ENCODE measurements at places on chromosomes 1 and 21.

DNA sequence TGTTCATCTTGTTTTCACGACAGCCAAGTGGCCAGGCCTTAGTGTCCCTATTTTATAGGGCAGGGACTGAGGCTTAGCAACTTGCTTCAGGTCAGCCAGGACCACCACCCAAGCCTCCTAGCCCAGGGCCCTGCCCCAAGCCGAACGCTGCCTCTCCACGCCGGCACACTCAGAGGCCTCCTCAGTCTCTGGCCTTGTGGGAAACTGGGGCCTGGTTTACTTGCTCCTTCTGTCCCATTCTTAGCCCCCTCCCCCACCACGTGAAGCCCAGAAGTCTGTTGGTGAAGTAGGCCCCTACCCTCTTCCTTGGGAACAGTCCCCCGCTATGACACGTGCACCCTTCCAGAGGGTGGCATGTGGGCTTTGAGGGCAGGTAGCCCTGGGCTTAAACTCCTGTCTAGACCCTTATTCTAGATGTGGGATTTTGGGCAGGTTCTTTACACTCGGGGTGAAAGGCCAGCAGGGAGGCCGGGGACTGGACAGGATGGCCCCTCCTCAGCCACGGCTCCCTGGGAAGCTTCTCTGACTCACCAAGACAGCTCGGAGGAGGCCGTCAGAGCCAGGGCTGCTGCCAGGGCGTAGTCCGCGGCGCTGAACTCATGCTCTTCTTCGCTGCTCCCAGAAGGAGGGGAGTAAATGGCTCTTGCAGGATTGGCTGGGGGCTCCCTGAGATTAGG, 4.3 kb downstream of the MYOM3 start:
- DNase-seq: peak; percentile 42

GRCh38 chr1:191343816-191344215, 814.4 kb upstream of the RGS18 start:
- peak; percentile 49 for DNase-seq

GRCh38 chr1:47216278-47217059, 15.6 kb downstream of the TAL1 start:
- no peak for DNase-seq

DNA sequence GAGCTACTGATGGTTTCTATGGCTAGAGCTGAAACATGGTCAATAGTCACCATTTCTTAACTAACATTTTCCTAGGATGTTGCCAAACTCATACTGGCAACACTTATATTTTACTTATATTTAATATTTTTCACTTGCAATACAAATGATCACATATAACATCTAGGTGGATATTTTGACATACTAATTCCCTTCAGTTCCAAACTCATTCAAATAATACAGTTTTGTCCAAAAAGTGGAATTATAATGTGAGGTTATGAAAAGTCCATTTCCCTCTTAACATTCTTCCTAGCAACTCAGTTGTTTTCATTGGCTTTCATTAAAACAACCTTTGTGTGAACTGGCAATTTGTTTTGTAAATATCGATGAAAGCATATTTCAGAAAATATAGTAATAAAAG, 16.0 kb downstream of the SPAG17 start:
- no peak for DNase-seq

GRCh38 chr1:198725090-198725489, 86.2 kb downstream of the PTPRC start:
- peak; percentile 3 for DNase-seq

DNA sequence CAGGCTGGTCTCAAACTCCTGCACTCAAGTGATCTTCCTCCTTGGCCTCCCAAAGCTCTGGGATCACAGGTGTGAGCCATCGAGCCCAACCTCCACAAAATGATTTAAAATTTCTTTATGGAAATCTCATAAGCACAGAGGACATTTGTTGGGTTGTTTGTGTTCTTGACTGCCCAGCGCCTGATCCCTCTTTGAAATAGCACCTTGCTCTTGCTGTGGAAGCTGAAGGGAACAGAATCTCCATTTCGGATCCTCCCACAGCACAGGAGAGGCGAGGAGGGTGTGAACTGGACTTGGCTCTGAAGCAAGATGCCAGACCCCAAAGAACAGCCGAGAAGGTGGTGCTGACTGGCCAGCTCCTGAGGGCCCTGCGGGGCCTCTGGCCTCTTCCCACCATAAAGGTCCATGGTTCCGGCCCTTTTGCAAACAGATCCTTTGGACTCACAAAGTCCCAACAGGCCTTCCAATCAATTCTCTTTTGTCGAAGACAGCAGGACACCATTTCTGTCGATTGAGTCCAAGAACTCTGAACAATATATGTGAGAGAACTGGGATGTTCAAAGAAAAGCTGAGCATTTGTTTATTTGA, 45.6 kb upstream of the COA6 start:
- no peak for DNase-seq

DNA sequence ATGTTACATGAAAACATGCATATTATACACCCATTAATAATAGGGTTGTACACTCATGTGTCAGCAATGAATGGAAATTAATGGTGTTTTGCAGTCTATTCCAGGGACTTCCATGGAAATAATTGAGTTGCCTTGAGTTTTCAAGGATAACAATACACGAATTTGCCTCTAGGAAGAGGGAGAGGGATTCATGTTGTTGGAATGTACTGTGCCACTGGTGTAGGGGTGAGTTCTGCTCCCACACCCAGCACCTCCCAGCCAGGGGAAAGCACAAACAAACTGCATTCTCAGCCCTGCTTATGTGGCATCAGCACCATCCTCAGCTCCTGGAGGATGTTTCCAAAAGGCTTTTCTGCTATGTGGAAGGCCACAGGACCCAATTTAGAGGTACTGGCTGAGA, 57.8 kb downstream of the BCAR3 start:
- peak; percentile 92 for DNase-seq

DNA sequence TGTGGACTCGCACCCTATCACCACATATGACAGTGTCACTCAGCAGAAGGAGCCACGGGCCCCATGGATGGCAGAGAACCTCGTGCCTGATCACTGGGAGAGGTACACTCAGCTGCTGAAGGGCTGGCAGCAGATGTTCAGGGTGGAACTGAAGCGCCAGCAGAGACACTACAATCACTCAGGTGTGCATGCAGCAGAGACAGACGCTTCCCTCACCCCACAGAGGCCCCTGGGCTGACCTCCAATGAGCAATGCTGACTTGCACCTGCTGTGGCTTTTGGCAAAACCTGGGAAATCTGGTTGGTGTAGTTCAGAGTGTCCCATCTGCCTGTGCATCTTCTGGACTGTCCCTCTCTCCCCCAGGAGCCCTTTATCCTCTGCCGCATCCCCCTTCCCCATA, 51.9 kb downstream of the KIAA1614 start:
- DNase-seq: no peak

All from NCI-H226 (cell line).